Esophagus muscularis mucosa (tissue), 4 donors: ENCODE measurements at places on chromosomes 16 and 17. TPM values are rescaled to one million over a fixed set of nuclear protein-coding genes. Genes with fewer than 3 reads are reported as not detected.

Gene LRRC75A
- 3.1 TPM for total RNA-seq

Gene CDRT15L2
- not detected for total RNA-seq

Gene TBC1D3H
- total RNA-seq = not detected

Gene TP53TG3D
- not detected for total RNA-seq

Gene TMIGD1
- 0.29 TPM for total RNA-seq

GRCh38 chr17:75416006-75416405, 10.5 kb upstream of the GRB2 start:
- H3K27me3 ChIP-seq = no peaks in the 10 kb centered on the region
- H3K36me3 ChIP-seq = no peaks in the 10 kb centered on the region
- peaks cover 9% of the 10 kb centered on the region for H3K4me1 ChIP-seq
- no peak overlapping the region for H3K27ac ChIP-seq
- H3K4me3 ChIP-seq = no peak overlapping the region

DNA sequence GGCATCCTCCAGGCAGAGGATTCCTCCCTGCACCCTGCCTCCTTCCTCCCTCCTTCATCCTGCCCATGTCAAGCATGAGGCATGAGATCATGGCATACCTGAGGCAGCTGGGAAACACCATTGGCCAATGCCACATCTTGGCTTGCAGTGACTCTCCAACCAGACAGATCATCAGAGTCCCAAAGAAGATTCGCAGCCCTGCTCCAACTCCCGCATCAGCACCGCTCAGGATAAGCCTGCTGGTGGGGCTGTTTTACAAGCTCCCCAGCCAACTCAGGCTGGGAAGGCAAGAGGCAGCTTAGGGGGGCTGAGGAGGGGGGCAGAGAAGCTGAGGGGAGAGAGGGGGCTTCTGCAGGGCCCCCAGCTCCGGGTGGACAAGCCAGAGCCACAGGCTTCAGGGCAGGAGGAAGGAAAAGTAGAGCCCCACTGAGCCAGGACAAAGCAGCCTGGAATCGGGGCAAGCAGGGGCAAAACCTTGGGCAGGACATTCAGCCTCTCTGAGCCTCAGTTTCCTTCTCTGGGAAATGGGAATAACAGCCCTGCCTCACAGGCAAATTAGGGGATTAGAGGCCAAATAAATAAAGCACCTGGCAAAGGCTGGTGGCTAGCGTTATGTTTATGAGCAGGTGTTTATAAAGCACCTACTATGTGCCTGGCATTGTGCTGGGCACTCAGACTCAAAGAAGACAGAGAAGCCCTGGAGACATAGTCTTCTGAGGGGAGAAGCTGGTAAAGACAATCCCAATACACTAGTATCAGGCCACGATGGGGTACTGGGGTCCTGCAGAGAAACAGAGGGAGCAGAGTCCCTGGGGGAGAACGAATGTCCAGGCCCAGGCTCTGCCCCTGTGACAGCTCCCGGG, 88.1 kb downstream of the GOSR1 start:
- H3K27ac ChIP-seq = no peak overlapping the region
- DNase-seq = no peak
- no peaks in the 10 kb centered on the region for H3K4me1 ChIP-seq
- H3K4me3 ChIP-seq = no peak overlapping the region

DNA sequence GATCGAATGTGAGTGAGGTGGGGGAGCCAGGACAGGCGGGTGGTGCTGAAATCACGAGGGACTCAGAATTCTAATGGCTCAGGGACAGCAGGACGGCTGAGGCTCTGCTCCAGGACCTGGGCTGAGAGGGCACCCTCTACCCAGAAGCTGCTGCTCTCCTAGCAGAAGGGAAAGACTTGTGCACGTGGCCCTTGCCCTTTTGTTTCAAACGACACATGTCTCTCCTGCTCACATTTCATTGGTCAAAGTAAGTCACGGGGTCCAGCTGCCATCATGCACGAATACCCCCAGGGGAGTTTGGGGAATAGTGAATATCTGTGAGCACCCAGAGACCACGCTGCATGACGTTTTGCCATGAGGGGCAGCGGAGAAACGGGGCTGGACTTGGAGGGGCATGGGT, 73.2 kb downstream of the RTN4RL1 start:
- DNase-seq = no peak
- H3K4me1 ChIP-seq = no peaks in the 10 kb centered on the region
- H3K27ac ChIP-seq = no peak overlapping the region
- H3K36me3 ChIP-seq = no peaks in the 10 kb centered on the region
- H3K27me3 ChIP-seq = no peaks in the 10 kb centered on the region

DNA sequence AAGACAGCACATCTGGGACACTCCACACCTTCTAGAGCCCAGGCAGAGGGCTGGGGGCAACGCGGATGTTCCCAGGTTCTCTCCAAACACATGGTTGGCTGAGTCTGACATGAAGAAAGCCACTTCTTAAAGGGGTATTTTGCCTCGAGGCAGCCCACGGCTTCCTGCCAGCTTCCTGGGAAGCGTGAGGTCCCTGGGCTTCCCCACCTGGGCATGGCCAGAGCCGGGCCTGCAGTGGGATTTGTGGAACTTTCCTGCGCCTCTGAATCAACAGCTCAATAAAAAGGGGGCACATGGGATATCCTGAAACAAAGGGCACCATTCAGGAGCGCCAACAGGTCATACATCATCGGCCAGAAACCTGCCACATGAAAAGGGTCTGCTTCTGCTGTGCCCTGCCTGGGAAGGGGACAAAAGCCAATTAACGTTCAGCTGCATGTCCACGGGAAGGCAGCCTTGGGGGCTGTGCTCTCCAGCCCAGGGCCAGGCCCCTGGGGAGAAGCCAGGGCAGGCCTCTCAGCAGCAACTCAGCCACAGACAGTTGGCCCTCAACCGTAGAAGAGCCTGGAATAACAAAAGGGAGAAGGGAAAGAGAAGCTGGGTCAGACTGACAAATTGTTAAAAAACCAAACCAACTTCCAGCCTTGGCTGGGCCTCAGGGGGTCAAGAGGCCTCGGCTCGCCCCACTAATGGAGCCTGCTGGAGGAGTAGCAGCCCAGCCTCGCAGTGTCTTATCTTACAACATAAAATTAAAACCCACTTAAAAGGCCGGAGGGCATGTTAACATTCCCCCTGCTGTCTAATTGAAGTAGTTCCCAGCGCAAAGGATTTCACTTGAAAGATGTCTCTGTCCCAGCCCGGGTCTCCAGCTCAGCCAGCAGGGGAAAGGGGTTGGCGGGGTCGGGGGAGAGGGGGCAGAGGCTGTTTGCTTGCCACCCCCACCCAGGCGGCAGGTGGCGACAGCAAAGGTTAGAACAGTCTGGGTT, 34.2 kb downstream of the TBX4 start:
- H3K36me3 ChIP-seq = no peaks in the 10 kb centered on the region
- H3K4me3 ChIP-seq = no peak overlapping the region
- no peak overlapping the region for H3K27ac ChIP-seq
- H3K27me3 ChIP-seq = peaks cover 5% of the 10 kb centered on the region

- H3K4me3 ChIP-seq = peak overlapping the region; percentile 87
- peak overlapping the region; percentile 94 for H3K27ac ChIP-seq
- no peaks in the 10 kb centered on the region for H3K36me3 ChIP-seq
- peaks cover 51% of the 10 kb centered on the region for H3K4me1 ChIP-seq
- no peak for DNase-seq
Observed at GRCh38 chr16:21952040-21952792, 945 bp upstream of the UQCRC2 start.

DNA sequence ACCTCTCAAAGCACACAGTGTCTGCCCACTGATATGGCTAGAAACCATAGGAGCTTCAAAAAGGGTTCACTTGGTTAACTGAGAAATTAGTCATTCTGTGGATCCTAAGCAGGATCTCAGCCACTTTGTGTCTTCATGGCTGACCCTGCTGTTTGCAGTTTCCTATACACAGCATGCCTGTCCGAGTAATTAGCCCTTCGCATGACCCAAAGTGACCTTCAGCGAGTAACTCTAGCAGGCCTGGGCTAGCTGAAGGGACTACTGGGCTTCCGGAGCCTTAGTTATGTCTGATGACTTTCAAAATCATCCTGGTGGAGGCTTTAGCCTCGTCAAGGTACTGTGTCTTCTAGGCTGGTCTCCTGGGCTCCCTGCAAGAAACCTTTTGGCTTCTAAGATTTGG, 28.9 kb upstream of the FBXW10B start:
- peak overlapping the region; percentile 84 for H3K27ac ChIP-seq
- no peak for DNase-seq
- H3K36me3 ChIP-seq = no peaks in the 10 kb centered on the region
- H3K27me3 ChIP-seq = no peaks in the 10 kb centered on the region
- peak overlapping the region; percentile 25 for H3K4me3 ChIP-seq

DNA sequence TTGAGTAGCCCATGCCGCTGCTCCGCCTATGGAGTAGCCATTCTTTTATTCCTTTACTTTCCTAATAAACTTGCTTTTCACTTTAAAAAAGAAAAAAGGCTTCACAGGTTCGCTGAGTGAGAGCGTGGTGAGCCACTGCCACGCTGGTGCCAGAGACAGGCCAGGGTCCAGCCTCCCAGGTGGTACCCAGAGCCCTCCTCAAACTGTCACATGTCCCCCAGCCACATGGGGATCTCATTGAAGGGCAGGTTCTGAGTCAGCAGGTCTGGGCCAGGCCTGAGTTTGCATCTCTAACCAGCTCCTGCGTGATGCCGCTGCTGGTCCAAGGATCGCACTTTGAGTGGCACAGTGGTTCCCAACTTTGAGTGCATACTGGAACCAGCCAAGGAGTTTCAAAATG, 36.2 kb downstream of the RBFOX3 start:
- no peaks in the 10 kb centered on the region for H3K27me3 ChIP-seq
- no peak overlapping the region for H3K27ac ChIP-seq
- H3K4me1 ChIP-seq = no peaks in the 10 kb centered on the region
- DNase-seq = no peak
- H3K36me3 ChIP-seq = peaks cover 3% of the 10 kb centered on the region
- no peak overlapping the region for H3K4me3 ChIP-seq

- H3K4me3 ChIP-seq = no peak overlapping the region
- H3K36me3 ChIP-seq = no peaks in the 10 kb centered on the region
- no peak overlapping the region for H3K27ac ChIP-seq
- no peak for DNase-seq
Observed at GRCh38 chr17:5254903-5255521, 20.4 kb upstream of the SCIMP start.

- DNase-seq = no peak
- H3K36me3 ChIP-seq = peaks cover 17% of the 10 kb centered on the region
- H3K27me3 ChIP-seq = no peaks in the 10 kb centered on the region
- H3K4me3 ChIP-seq = peak overlapping the region; percentile 87
Observed at GRCh38 chr16:67481561-67482232, 740 bp upstream of the ATP6V0D1 start.

DNA sequence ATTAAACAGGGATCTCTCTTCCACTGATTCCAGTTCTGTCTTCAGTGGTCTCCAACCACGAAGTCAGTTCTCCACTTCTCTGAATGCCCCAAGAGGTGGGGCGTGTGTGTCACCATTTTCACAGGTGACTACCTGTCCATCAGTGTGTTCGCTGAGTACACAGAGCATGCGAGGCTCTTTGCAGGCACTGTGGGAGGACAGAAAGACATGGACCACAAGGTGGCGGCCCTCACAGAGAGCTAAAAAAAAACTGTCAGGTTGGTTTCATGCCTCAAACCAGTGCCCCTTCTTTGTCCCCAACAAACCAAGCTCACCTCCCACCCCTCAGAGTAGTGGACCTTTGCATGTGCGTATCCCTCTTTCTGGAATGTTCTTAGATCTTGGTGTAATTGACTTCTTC, 13.8 kb downstream of the EMP2 start:
- no peaks in the 10 kb centered on the region for H3K36me3 ChIP-seq
- peaks cover 76% of the 10 kb centered on the region for H3K4me1 ChIP-seq
- no peak for DNase-seq
- H3K4me3 ChIP-seq = no peak overlapping the region
- no peaks in the 10 kb centered on the region for H3K27me3 ChIP-seq
- no peak overlapping the region for H3K27ac ChIP-seq

- no peaks in the 10 kb centered on the region for H3K4me1 ChIP-seq
- H3K36me3 ChIP-seq = peaks cover 76% of the 10 kb centered on the region
- H3K27me3 ChIP-seq = no peaks in the 10 kb centered on the region
Observed at GRCh38 chr16:3655030-3655395, 522 bp downstream of the DNASE1 start.

DNA sequence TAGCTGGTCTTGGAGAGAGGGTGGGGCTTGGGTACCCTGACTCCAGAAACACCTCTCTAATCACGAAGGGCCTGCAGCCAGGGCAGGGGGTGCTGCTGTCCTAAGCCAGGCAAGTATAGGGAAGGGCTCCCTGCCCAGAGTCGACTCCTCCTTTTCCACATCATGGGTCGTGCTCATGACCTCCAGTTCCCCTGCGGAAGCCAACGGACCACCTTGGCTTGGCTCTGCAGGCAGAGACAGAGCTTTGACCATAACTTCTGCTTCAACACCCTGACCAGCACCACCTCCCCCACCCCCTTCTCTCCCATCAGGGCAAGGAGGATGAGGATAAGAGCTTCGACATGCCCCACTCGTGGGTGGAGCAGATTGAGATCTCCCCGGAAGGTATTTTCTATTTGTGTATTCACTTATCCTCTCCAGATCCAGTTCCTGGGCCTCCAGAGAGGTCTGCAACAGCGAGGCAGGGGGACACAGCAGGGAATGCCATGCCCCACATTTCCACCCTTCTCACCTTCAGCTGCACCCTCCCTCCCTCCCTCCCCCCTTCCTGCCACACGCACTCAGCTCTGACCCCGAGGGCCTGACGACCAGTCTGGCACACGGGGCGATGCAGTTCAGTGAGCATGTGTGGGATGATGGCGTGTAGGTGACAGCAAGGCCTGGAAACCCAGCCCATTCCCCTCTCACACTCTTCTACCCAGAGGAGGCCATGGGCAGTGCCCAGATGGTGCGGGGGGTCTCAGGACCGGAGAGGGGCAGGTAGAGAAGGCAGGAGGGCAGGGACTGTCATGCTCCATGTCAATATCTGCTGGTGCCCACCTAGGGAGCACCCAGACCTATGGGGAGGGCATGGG, 14.0 kb upstream of the KATNB1 start:
- DNase-seq = no peak
- H3K27me3 ChIP-seq = no peaks in the 10 kb centered on the region
- H3K4me3 ChIP-seq = no peak overlapping the region
- H3K27ac ChIP-seq = no peak overlapping the region

- H3K27ac ChIP-seq = no peak overlapping the region
- H3K27me3 ChIP-seq = peaks cover 93% of the 10 kb centered on the region
- no peaks in the 10 kb centered on the region for H3K36me3 ChIP-seq
- H3K4me3 ChIP-seq = no peak overlapping the region
- H3K4me1 ChIP-seq = no peaks in the 10 kb centered on the region
Observed at GRCh38 chr17:48748718-48749566, 20.4 kb upstream of the HOXB13 start.
